ENCODE measurements at places on chromosomes 4 and X.

GRCh38 chr4:188611143-188611542, 471.9 kb downstream of the TRIML1 start:
- DNase-seq: no peak

DNA sequence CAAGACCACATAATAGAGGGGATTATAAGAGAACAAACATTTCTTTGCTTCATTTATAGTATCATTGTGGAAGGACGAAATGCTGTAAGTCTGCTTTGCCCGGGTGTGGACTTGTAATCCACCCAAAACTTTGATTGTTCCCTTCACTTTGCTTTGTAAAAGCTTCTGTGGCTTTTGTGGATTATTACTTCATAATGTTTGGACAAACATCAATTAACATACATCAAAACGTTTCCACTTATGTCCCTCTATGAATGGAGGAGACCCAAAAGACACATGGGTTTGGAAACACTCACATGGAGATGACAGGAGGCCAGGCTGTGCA, 415.4 kb downstream of the SPRY1 start:
- DNase-seq: no peak

DNA sequence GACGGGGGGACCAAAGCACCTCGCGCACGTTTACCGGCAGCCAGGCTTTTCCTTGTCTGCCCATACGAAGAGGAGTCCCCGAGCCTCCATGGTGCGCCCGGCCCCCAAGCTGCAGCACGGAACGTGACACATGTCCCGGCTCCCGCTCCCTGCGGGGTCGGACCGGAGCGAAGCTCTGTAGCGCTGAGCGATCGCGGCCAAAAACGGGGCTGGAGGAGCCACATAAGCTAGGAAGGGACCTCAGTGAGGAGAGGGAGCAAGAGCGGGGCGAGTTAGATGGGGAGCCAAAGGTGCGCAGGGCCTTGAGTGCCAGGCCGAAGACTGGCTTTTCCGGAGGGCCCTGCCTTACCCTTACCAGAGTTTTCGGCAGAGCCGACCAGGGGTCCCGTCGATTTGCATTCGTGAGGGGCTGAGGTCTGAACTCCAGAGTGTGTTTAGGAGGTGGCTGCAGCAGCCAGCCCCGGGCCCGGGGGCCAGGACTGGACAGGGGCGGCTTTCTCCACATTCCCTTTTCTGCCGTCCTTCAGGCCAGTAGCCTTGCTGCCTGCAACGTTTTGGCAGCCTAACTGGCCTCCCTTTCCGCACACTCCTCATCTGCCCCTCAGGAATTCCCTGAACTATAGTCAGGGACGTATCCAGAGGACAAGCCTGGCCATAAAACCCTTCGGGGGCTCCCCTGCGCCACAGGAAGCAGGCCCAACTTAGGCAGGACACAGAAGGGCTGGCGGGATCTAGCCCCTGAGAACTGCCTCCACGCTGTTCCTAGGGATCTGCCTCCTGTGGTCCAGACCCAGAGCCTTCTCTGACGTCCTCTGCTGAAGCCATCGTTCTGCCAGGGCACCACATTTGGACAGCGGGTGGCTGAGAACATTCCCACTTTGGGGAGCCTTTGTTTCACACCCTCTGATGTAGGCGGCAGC, 689 bp downstream of the SSR4 start:
- no peak for DNase-seq

DNA sequence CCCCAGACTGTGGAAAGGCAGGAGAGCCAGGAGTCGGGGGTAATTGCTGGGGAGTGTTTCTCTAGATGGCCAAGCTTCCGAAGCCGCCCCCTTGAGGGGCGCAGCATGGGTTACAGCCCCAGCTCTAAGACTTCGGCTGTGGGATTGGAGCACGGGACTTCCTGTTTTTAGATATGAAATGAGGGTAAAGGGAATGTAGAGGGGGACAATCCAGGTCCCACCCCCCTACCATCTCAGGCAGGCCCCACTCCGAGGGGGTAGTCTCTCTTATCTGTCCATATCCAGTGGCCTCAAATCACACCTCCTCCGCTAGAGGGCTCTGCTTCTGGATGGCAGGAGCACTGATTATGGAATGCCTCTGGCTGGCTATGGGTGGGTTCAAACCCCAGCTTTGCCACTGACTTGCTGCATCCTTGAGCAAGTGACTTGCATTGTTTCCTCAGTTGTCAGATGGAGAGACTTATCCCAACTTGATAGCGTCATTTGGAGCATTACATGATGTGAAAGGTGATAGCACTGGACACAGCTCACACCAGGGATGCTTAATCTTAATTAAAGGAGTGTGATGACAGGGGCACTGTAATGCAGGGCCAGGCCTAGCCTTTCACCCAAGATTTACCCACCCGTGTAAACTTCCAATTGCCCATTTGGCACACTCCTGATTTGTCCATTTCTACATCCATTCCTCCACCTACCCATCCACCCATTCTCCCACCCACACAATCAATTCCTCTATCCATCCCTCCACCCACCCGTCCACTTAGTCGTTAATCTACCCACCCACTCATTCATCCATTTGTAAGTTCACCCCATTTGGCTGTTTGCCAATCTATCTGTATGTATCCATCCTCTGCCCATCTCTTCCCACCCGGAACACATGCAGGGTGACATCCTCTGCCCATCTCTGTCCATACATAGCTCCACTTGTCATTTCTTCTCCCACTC, 848 bp upstream of the KCND1 start:
- DNase-seq: peak; percentile 22

GRCh38 chr4:176525576-176525975, 205.8 kb downstream of the SPCS3 start:
- no peak for DNase-seq

DNA sequence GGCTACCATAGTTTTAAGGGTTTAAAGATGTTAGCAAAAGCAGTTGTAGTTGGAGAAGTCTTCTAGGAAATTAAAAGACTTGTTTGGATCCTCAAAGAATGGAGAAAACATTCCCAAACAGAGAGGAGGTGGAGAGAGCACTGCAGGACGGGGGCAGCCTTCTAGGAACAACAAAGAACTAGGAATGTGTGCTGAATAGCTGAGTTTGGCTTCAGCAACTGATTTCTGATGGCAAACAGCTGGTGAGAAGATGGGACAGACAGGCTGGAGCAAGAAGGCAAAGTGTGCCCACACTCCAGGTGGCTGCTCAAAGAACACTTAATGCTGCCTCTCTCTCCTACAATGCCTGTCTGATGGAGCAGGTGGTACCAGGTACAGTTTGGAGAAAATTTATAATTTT, 1331.1 kb downstream of the ADGRL3 start:
- no peak for DNase-seq

GRCh38 chrX:108442901-108443464, 3.3 kb downstream of the COL4A5 start:
- no peak for DNase-seq

Measured in GM19239 (cell line).